ENCODE measurements at places on chromosomes 16 and 17. TPM values are rescaled to one million over a fixed set of nuclear protein-coding genes. Genes with fewer than 3 reads are reported as not detected.

DNA sequence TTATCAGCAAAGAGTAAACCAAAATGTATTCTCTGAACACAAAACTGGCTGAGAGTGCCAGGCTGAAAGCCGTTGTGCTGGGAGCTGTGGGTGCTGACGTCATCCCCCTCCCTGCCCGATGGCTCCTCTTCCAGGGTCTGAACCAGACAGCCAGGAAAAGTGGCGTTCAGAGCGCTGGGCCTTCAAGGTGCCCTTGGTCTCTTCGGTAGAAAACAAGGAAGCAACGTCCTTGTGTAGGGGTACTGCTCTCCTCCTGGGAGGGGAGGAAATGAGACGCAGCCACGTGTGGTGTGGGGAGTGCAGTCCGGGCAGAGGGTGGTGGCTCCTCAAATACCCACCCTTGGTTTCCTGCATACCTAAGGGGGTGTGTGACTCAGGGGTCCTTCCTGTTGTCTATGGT is 394.7 kb downstream of the SEC14L1 start:
- DNase-seq, result no peak

DNA sequence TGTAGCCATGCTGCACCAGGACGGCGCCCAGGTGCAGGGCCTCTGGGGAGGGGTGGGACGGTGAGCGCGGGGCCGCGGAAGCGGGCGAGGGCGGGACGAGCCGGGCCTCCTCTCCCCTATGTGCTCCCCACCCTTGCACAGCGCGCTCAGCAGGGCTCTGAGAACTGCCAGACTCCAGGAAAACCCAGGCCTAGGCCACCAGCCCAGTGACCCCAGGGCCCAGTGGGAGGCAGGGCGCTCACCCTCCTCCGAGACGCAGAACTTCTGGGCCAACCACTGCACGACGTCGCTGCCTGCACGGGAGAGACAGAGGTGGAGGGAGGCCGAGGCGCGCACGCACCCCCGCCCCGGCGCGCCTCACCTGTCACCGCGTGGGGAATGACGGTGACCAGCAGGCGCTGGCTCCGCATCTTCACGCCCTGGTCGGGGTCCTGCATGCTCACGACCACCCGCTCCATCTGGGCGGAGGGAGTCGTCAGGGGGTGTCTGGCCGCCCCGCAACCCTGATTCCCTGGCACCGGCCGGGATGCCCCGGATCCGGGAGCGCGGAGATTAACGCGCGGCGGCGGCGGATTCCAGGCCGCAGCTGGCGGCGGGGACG is 603 bp downstream of the RGS11 start:
- DNase-seq, result no peak

DNA sequence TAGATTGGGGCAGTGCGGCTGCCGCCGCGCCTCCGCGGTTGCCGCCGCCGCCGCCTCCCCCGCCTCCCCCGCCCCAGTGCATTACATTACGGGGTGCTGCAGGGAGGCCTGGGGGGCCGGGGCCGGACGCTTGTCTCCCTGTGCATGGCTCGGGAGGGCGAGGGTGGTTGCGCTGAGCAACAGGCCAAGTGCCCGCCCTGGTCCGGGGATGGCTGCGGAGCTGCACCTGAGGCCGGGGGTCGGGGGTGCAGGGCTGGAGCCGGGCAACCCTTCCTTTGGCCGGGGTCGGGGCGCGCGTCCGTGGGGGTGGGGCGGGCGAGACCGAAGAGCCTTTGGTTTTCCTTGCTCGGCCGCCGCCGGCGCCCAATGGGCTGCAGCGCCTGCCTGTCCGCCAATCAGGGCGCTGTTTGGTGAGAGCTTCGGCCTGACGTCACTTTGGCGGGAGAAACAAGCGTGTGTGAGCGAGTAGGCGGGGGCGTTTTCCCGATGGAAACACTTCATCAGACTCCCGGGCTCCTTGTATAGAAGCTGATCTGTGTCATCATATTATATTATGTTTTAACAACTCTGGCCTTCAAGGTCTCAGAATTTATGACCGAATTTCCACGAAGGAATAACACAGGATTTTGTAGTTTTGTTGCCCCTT is 941 bp upstream of the FBXL20 start:
- peak; percentile 90 for DNase-seq

Gene SMIM36
- not detected for total RNA-seq

DNA sequence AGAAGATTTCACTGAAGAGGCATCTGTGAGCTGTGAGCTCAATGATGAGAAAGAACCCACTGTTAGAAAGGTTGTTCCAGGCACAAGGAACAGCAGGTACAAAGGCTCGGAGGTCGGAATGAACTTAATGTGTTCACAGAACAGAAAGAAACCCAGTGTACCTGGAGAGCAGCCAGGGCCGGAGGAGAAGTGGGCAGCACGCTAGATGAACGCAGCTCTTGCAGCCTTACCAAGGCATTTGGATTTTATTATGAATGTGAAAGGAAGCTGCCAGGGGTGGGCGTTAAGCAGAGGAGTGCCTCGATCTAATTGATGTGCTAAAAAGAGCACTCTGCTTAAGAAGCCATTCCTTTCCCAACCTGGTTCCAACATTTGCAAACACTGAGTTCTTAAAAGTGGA is 19.0 kb downstream of the EEF2K start:
- no peak for DNase-seq

DNA sequence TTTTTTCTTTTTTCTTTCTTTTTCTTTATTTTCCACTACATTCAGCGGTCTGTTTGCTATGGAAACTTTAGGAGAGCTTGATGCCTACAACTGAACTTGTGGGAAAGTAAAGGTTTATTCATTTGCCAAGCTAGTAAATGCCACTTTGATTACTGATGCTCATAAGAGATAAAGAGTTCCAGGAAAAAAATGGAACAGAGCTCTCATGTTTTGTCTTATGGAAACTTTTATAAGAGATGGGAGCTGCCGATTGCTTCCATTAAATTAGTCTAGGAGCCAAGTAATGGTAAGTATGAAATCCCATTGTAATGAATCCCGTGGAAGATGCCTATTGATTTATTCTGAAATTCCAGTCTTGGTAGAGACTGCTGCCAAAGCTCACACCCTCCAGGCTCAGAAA is 7.1 kb downstream of the ANKFN1 start:
- DNase-seq, result no peak

Gene HOXB6
- total RNA-seq, result 111 TPM

DNA sequence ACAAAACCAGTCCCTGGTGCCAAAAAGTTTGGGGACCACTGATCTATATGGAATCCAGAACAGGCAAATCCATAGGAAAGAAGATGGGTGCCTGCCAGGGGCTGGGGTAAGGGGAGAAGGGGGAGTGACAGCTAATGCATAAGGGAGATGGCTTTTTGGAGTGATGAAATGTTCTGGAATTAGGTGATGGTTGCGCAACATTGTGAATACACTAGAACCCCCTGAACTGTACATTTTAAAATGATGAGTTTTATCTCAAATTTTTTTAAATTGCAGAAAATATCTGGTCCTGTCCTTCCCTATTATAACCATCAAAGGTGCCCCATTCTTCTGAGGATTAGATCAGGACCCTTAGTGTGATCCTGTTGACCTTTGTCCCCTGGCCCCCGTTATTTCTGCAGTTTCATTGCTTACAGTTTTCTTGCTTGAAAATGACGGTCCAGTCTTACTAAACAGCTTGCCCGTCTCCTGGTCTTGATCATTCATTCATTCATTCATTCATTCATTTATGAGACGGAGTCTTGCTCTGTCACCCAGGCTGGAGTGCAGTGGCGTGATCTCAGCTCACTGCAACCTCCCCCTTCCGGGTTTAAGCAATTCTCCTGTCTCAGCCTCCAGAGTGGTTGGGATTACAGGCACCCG is 4.6 kb downstream of the BCO1 start:
- no peak for DNase-seq

- DNase-seq, result peak; percentile 65
Observed at GRCh38 chr17:77834170-77835115, 124.1 kb upstream of the TNRC6C start.

GRCh38 chr16:50263940-50264929 is 2.1 kb upstream of the ADCY7 start:
- no peak for DNase-seq

Gene KRT31
- not detected for total RNA-seq

Gene FSCN2
- 4.2 TPM for total RNA-seq

Gene EVI2A
- total RNA-seq, result 2.7 TPM

Gene CRYBA1
- total RNA-seq, result not detected

GRCh38 chr17:60165223-60165622 is 15.4 kb downstream of the CA4 start:
- DNase-seq, result no peak

- DNase-seq, result no peak
Observed at GRCh38 chr16:76943921-76944320, 247.1 kb upstream of the MON1B start.

DNA sequence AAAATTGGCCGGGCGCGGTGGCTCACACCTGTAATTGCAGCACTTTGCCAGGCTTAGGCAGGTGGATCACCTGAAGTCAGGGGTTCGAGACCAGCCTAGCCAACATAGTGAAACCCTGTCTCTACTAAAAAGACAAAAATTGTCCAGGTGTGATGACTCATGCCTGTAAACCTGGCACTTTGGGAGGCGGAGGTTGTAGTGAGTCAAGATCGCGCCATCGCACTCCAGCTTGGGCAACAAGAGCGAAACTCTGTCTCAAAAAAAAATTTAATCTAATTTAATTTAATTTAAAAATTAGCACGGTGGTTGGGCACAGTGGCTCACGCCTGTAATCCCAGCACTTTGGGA is 1.6 kb upstream of the HBQ1 start:
- no peak for DNase-seq

Gene TAC4
- total RNA-seq, result not detected

Gene DDX19B
- total RNA-seq, result 35.8 TPM

Gene CXCL16
- 26.8 TPM for total RNA-seq

- DNase-seq, result no peak
Observed at GRCh38 chr16:55035029-55035428, 104.4 kb downstream of the IRX5 start.

- DNase-seq, result no peak
Observed at GRCh38 chr17:44352828-44353671, 7.9 kb downstream of the GRN start.

GRCh38 chr16:27795992-27796614 is 246.2 kb downstream of the KATNIP start:
- no peak for DNase-seq

Gene HS3ST2
- 2.0 TPM for total RNA-seq

Gene GRB7
- 37.4 TPM for total RNA-seq

- no peak for DNase-seq
Observed at GRCh38 chr17:17564896-17565295, 26.6 kb downstream of the PEMT start.

DNA sequence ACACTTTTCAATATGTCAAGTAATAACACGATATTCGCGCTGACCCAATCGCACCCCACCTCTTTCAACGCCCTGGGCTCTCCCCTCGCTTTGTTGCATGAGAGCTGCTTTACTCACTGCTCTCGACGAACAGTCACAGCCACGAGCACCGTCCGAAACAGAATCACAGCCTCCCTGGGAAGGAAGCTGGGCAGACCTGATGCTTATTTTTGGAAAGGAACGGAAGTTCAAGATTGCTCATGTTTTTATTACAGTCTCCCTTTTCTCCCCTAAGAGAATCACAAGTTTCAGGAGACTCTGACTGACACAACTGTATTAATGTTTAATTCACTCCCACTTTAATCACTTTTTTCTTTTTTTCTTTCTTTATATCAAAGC is 67.8 kb downstream of the ANKRD11 start:
- no peak for DNase-seq

Gene CDH13
- 5.9 TPM for total RNA-seq

GRCh38 chr17:2847381-2848333 is 51.4 kb downstream of the RAP1GAP2 start:
- no peak for DNase-seq

Measured in ureter (tissue), 1 donor.